Epithelial cell of umbilical artery (primary cell): ENCODE measurements at places on chromosomes 7 and 10. TPM values are rescaled to one million over a fixed set of nuclear protein-coding genes. Genes with fewer than 3 reads are reported as not detected.

The CLDN12 gene
- total RNA-seq: 7.1 and 8.5 TPM in 2 replicates

The SLC26A5 gene
- total RNA-seq: not detected in 2 replicates

The UBTD1 gene
- total RNA-seq: 30.9 and 50.0 TPM in 2 replicates

The BAIAP2L1 gene
- under 0.01 TPM in 1 of 2 replicates, not detected in the other for total RNA-seq

The OR13A1 gene
- not detected in 2 replicates for total RNA-seq

The CALML5 gene
- not detected in 2 replicates for total RNA-seq

The TWIST1 gene
- not detected in 2 replicates for total RNA-seq

The SPDYE2 gene
- not detected in 2 replicates for total RNA-seq

The PDIA4 gene
- total RNA-seq: 507 and 522 TPM in 2 replicates

The HOXA13 gene
- total RNA-seq: 0.65 and 2.1 TPM in 2 replicates
